Activated CD8-positive, alpha-beta memory T cell treated with anti-CD3 and anti-CD28 coated beads for 4 hours (primary cell): ENCODE measurements at places on chromosomes 7 and 10.

- no peak for DNase-seq
These were observed 167.2 kb downstream of the FRMD4A start for GRCh38 chr10:14163377-14164086.

GRCh38 chr7:55484834-55485233, 87.5 kb downstream of the VOPP1 start:
- DNase-seq, result no peak

DNA sequence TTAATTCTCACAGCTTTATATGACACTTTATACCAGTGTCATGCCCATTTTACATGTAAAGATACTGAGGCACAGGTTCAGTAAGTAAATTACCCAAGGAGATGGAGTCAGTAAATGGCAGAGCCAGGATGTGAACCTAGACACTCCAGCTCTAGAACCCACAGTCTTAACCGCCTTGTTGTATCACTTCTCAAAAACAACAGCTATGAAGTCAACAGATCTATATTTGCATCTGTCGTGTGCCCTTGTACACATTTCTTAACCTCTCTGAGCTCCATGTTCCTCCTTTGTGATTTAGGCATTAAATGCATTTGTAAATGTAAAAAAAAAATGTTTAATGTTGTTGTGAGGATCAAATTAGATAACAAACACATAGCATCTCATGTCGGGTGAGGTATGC, 716.2 kb downstream of the SUGCT start:
- DNase-seq, result no peak

DNA sequence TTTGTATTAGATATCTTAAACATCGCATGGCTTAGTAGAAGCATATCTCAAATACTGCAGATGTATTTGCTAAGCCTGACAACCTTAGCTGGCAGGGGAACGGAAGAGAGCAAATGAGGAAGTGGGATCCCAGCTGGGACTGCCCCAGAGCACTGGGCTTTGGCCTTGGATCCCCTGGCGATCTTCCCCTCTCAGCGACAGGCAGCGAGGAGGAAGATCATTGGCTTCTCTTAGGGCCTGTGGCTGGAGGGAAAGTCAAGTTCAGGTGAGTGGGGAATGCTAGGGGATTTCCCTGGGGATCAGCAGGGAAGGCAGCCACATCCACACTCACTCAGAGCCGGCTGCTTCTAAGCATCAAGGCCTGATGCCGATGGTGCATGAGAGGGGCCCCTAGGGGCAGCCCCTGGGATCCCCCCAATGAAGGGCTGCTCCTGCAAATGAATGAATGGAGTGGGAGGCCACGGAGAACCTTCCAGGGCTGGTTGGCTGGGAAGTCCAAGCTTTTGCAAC, 42.0 kb downstream of the LYZL2 start:
- DNase-seq, result no peak

GRCh38 chr10:452512-453426, 236.7 kb downstream of the DIP2C start:
- no peak for DNase-seq

- no peak for DNase-seq
These were observed 259.5 kb upstream of the NPY start for GRCh38 chr7:24024276-24025068.
